ENCODE measurements at places on chromosomes 4 and X. TPM values are rescaled to one million over a fixed set of nuclear protein-coding genes. Genes with fewer than 3 reads are reported as not detected.

GRCh38 chr4:174352061-174352819, 68.5 kb downstream of the CEP44 start:
- no peaks in the 10 kb centered on the region for H3K4me1 ChIP-seq
- H3K27ac ChIP-seq: no peak overlapping the region
- no peaks in the 10 kb centered on the region for H3K27me3 ChIP-seq
- no peak for DNase-seq
- H3K4me3 ChIP-seq: no peak overlapping the region

GRCh38 chr4:101366331-101366730, 19.0 kb upstream of the PPP3CA start:
- no peak overlapping the region for H3K27ac ChIP-seq
- no peak for DNase-seq
- H3K36me3 ChIP-seq: no peaks in the 10 kb centered on the region
- no peaks in the 10 kb centered on the region for H3K27me3 ChIP-seq
- H3K4me3 ChIP-seq: no peak overlapping the region
- no peaks in the 10 kb centered on the region for H3K4me1 ChIP-seq

Gene XK
- 68.4 TPM for total RNA-seq

- DNase-seq: no peak
- H3K4me3 ChIP-seq: no peak overlapping the region
- no peaks in the 10 kb centered on the region for H3K27me3 ChIP-seq
- H3K27ac ChIP-seq: no peak overlapping the region
Observed at GRCh38 chr4:138665851-138666250, 349.7 kb upstream of the NOCT start.

GRCh38 chr4:7157666-7158065, 34.7 kb upstream of the SORCS2 start:
- H3K27ac ChIP-seq: no peak overlapping the region
- H3K4me3 ChIP-seq: no peak overlapping the region
- peaks cover 13% of the 10 kb centered on the region for H3K4me1 ChIP-seq
- H3K36me3 ChIP-seq: no peaks in the 10 kb centered on the region

GRCh38 chr4:13296986-13297385, 187.2 kb downstream of the RAB28 start:
- no peak overlapping the region for H3K4me3 ChIP-seq
- H3K27me3 ChIP-seq: no peaks in the 10 kb centered on the region
- no peak for DNase-seq

Gene MAGEA2
- not detected for total RNA-seq

- no peaks in the 10 kb centered on the region for H3K4me1 ChIP-seq
- no peaks in the 10 kb centered on the region for H3K27me3 ChIP-seq
- H3K27ac ChIP-seq: no peak overlapping the region
- no peak for DNase-seq
- H3K4me3 ChIP-seq: no peak overlapping the region
Observed at GRCh38 chrX:17433965-17434364, 59.0 kb downstream of the NHS start.

- no peak for DNase-seq
- no peaks in the 10 kb centered on the region for H3K27me3 ChIP-seq
- H3K36me3 ChIP-seq: no peaks in the 10 kb centered on the region
Observed at GRCh38 chr4:175369087-175369486, 443.0 kb downstream of the GPM6A start.

DNA sequence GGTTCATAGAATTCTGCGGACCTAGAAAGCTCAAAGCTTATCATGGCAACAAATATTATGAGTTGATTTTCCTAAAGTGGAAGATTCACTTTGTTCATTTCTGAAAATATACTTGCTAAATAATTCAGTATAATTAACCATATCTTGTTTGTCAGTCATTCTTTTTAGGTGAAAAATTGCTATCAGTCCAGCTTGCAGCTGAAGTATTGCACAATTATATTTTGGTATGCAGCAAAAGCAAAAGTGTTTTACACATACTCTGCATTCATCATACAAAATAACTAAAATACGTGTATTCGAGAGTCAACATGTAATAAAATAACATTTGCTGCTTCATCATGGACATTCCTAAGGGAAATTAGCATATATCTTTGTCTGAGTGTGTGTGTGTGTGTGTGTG, 24.8 kb downstream of the DKK2 start:
- no peak for DNase-seq
- H3K4me3 ChIP-seq: no peak overlapping the region
- H3K4me1 ChIP-seq: no peaks in the 10 kb centered on the region
- H3K27me3 ChIP-seq: no peaks in the 10 kb centered on the region
- H3K27ac ChIP-seq: no peak overlapping the region
